ENCODE measurements at places on chromosomes 7 and 10.

- DNase-seq, result no peak
These were observed 294.7 kb upstream of the PITRM1 start for GRCh38 chr10:3467052-3467951.

DNA sequence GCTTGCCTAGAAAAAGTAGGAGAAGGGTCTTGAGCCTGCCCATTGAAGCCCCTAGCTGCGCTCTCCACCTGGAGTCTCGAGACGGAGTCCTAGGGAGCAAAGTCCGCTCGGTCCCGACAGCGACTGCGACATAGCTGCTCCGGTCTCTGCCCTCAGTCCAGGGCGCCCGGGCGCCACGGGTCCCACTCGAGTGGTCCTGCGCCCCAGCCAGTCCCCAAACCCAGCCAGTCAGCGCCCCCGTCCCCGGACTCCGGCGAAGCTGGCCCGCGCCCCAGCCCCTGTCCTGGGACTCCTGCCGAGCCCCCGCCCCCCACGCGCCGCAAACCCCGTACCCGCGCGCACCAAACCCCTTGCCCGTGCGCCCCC is 490 bp downstream of the TNS3 start:
- no peak for DNase-seq

DNA sequence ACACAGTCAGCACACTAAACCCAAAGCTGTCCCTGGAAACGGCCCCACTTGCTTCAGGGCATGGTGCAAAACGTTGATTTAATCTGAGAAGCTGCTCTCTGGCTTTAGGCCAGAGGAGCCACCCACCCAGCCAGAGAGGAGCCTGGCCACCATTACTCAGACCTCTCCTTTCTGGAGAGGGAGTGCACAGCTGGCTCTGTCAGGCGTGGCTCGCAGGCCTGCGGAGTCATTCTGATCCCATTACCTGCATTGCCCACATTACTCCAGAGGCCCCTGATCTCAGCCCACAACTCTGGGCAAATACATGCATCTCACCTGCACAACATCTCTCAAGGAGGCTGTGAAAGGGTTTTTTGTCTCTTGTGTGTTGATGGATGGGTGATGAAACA is 370.0 kb upstream of the IGFBP3 start:
- no peak for DNase-seq

DNA sequence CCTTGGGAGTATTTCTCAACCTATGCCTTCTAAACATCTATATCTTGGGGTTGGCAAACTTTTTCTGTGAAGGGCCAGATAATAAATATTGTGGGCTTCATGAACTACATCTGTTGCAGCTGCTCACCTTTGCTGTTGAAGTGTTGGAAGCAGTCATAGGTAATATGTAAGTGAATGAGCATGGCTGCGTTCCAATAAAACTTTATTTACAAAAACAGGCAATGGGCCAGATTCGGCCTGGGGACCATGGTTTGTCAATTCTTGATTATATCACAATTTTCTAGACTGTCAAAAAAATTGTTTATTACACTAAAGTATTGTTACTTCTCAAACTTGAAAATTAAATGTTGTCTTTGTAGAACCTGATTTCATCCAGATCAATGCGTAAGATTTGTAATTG is 54.9 kb downstream of the MTPN start:
- DNase-seq, result no peak

- no peak for DNase-seq
These were observed 5.3 kb downstream of the BMI1 start for GRCh38 chr10:22326145-22326702.

- no peak for DNase-seq
These were observed 59.7 kb downstream of the PROSER2 start for GRCh38 chr10:11882646-11883375.

DNA sequence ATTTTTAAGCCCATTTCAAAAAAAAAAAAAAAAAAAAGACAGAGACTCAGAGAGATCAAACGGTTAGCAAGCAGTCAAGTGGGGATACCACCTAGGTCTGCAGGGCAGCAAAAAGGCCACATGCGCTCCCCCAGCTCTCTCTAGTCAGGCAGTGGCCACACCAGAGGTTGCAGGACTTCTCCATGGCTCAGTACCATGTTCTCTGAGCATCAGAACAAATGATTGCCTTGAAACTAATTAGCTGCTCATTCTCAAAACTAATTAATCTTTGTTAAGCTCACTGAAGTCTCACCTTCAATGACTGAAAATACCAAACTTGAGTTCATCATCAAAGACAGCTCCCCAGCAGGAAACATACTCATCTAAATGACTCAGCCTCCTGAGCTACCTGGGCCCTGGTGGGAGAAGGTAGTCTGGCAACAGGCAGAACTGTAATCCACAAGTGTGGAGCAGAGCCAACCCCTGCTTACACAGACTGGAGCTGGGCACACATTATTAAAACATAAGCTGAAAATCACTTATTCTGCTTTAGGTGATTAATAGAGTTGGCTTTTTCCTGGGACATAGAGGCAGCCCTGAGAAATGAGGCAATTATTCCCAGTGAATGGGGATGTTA is 319.6 kb downstream of the GRID1 start:
- no peak for DNase-seq

GRCh38 chr7:22338411-22338810 is 18.5 kb downstream of the RAPGEF5 start:
- DNase-seq, result no peak

GRCh38 chr7:157684909-157685429 is 348.2 kb downstream of the DNAJB6 start:
- DNase-seq, result no peak

- DNase-seq, result peak; percentile 12
These were observed 403 bp downstream of the CDK6 start for GRCh38 chr7:92835851-92836488.

GRCh38 chr10:113620511-113620910 is 43.3 kb downstream of the NRAP start:
- DNase-seq, result no peak

GRCh38 chr10:44051584-44052385 is 333.1 kb downstream of the CXCL12 start:
- no peak for DNase-seq

DNA sequence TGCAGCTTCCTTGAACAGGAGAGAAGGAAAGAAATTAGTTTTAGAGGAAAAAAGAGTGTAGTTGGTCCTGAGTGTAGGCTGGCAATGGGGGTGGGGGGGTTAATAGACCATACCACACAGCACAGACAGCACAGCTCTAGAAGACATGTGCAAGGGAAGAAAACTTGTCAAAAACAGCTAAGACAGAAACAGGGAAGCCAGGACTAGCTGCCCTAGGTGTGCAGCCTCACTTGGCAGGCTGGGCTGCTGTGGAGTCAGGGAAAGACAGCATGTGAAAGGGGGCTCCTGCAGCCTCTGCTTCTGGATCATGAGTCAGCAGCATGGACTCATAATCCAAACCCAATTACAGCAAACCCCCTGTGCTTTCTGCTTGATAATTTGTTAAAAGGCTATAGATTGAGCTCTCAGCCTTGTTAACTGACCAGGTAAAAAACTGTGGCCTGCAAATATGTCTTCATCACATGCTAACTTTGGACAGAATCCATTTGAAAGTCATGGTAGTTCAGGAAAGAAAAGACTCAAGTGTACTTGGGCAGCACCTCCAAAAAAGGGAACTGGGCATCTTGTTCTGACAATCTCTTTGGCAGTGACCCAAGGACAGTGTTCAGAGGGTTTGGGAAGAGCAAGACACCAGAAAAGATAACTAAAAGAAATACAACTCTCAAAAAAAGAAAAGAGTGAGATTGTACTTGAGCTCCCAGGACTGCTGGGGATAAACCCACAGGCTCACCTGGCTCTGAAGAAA is 142.2 kb upstream of the VWC2 start:
- no peak for DNase-seq

- no peak for DNase-seq
These were observed 345.6 kb upstream of the LRGUK start for GRCh38 chr7:133781486-133782090.

DNA sequence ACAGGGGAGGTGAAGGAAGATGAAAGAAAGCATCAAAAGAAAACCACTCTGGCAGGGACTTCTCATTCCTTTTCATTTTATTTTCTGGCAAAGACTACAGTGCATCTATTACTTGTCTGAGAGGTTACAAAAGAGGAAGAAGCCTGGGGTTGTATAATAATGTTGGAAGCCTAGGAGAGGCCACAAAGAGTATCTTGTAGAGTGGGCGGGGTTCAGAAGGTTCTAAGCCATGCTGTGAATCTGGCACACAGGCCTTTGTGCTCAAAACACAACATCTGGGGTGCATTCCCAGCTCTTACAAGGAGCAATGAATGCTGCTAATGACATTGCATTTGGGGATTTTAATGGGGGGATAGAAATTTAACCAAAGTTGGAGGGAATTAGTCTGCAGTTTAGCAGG is 49.4 kb downstream of the MRPL32 start:
- no peak for DNase-seq

DNA sequence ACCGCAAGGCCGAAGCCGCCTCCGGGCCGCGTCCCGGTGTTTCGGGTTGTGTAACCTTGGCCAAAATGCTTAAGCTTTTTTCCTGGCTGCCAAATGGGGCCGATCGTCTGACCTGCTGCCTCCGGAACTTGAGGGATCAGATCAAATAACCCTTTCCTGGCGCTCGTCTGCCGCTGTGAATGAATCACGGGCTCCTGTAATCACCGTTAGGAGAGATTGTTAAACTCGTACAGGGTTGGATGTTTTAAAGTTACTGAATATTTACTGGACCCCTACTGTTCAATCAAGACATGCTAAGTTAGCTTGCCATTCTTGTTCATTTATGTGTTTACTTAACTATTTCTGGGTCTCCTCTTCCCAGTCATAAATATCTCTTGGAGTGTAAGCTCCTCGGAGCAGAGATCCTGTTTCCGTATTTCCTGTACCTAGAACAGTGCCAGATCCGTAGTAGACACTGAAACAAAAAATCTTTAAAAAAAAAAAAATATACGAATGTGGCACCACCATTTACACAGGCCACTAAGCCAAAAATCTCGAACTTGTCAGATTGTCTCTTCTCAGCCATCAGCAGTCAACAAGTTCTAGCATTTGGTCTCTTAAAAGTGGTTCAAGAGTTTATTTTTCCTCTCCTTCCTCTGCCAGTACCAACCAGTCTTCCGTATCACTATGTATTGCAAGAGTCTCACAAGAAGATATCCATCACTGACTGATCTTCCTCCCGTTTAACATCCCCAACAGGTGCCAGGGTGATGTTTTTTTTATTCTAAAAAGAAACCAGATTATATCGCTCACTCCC is 650 bp upstream of the TM9SF3 start:
- peak; percentile 27 for DNase-seq

GRCh38 chr10:130769146-130770017 is 542.1 kb downstream of the TCERG1L start:
- no peak for DNase-seq

- DNase-seq, result no peak
These were observed 28.8 kb downstream of the PFKP start for GRCh38 chr10:3096149-3096548.

DNA sequence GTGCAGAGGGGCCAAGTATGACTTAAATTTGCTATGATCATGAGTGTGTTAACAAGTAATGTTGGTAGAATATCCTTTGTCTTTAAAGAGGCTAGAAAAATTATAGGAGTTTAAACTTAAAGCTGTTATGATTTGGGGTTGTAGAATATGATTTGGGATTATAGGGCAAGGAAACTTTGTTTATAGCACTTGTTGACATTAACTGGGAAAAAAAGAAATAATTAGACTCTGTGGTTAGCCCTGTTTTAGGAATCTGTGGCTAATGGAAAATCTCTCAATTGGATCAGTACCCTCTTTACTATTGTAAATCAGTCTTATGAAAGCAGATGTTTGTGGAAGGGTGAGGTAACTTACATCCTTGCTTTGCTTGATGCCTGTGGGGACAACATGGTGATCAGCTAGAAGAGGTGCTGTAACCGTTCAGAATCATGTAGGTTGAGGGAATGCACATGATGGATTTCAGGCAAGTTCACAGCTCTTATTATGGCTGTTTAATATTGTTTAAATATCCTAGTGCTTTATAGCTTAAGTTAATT is 11.1 kb downstream of the ING3 start:
- no peak for DNase-seq

DNA sequence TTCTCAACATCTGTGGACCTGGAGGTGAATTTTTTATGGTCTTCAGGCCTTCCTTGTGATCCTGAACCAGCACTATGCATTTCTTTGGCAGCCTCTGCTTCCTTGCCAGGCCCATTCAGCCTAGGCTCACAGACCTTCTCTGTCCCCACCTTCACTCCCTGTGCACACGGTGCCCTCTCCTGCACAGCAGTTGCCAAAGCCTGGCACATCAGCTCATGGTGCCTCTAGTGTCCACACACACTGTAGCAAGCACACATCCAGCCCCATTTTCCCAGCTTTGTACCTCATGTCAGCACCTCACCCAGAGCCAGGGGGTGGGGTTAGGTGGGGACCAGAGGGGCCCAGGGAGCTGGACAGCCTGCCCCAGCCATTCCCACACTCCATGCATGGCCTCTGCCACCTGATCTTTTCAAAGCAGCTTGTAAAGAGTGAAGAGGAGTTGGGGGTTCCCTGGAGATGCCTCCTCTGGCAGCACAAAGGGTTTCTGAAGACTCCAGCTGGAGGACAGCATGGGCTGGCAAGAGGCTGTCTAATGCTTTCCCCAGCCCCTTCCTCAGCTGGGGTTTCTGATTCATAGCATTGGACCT is 57.9 kb upstream of the TMEM72 start:
- no peak for DNase-seq

- no peak for DNase-seq
These were observed 176.3 kb downstream of the PKD1L1 start for GRCh38 chr7:47771990-47772360.

DNA sequence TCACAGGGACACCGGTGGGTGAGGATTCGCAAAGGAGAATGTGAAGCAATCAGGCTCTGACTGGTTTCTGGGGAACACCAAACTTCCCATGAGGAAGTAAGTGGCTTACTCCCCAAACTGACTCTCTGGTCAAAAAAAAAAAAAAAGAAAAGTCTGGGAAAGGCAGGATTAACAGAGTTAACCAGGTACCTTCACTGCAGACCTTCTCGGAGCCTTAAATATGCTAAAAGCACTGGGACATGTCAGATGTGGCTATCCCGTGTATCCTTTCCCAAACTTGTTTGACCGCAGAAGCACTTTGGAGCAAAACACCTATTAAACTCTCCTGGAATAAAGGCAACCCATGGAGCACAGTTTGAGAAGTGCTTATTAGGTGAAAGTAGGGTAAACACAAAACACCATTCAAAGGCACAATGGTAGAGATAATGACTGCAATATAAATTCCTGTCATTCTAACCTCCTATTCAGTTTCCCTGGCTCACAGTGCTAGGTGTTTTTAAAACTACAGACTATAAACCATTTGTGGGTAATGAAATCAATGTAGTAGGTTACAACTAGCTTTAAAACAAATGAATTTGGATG is 44.1 kb upstream of the MXI1 start:
- DNase-seq, result no peak

DNA sequence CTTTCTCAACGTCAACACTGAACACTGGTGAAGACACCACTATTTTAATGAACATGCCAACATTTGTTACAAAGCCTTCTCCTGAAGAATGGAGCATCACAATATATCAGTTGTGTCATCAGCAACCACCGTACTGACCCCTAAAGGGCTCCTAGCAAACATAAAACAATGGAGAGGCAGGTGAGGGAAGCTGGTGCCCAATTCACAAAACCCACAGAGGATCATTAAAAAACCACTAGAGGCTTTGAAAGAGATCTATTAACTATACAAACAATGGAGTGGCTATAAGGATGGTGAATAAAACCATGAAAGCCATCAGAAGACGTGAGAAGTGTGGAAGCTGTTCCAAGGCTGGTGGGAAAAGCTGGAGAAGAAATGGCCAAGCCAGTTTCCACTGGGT is 150.8 kb downstream of the FAM107B start:
- DNase-seq, result no peak

- no peak for DNase-seq
These were observed 8.1 kb upstream of the VIPR2 start for GRCh38 chr7:159152816-159153215.
